ENCODE measurements at places on chromosomes 2 and 18. TPM values are rescaled to one million over a fixed set of nuclear protein-coding genes. Genes with fewer than 3 reads are reported as not detected.

The NPPC gene
- total RNA-seq = 0.58 TPM

The REG3A gene
- not detected for total RNA-seq

The ICOS gene
- total RNA-seq = not detected

The OTOS gene
- total RNA-seq = not detected

The ZNF385B gene
- not detected for total RNA-seq

The ZNF512 gene
- total RNA-seq = 17.3 TPM

The TPO gene
- not detected for total RNA-seq

The IL36B gene
- not detected for total RNA-seq

The IL37 gene
- total RNA-seq = not detected

The PID1 gene
- 2.5 TPM for total RNA-seq

The C18orf54 gene
- 4.3 TPM for total RNA-seq

The C2orf42 gene
- total RNA-seq = 23.6 TPM

The MAT2A gene
- total RNA-seq = 59.4 TPM

The ZNF2 gene
- 3.5 TPM for total RNA-seq

The ANKRD44 gene
- 50.5 TPM for total RNA-seq
